HepG2 (cell line): ENCODE measurements at places on chromosomes 12 and 14.
A peak's percentile ranks its signal among the peaks of the same experiment; 100 is the strongest.

GRCh38 chr14:74955229-74956026 is at the start of gene PGF:
TSS of gene PGF (minus strand) at chr14:74955597. CDS start at chr14:74955242, 355 bp downstream.
- DNase-seq: no peak

- DNase-seq: no peak
Observed at GRCh38 chr12:96365604-96366380, 34.4 kb downstream of the CDK17 start.

GRCh38 chr14:58133739-58134138 is 18.3 kb downstream of the ARMH4 start:
- no peak for DNase-seq

DNA sequence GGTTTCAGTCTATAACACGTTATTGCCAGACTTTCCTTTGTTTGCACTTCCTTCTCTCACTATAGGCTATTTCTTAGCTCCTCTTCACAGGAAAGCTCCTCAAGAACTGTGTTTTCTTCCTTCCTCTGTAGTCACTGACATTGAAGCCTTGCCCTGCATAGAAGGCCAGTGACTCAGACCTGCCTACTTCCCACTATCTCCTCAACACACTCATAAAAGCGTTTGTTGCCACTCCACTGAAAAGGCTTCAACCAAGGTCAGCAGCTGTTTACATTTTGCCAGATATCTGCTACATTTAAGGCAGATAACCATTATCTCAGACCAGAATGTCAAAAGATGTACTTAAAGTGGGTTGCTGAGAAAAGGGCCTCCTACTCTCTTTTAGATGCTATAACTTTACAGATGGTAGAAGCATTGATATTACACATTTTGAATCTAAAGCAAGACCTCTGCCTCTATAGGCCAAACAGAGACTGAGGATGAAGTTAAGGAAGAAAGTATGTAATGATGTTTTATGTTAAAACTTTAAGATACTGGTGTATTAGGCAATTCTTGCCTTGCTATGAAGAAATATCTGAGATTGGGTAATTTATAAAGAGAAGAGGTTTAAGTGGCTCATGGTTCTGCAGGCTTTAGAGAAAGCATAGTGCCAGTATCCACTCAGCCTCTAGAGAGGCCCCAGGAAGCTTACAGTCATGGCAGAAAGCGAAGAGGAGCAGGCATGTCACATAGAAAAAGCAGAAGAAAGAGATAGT is 233.3 kb upstream of the FLRT2 start:
- DNase-seq: no peak

- peak; percentile 5 for DNase-seq
Observed at GRCh38 chr12:461425-461824, 1.7 kb downstream of the B4GALNT3 start.

- no peak for DNase-seq
Observed at GRCh38 chr12:66739940-66740651, 61.2 kb upstream of the GRIP1 start.

DNA sequence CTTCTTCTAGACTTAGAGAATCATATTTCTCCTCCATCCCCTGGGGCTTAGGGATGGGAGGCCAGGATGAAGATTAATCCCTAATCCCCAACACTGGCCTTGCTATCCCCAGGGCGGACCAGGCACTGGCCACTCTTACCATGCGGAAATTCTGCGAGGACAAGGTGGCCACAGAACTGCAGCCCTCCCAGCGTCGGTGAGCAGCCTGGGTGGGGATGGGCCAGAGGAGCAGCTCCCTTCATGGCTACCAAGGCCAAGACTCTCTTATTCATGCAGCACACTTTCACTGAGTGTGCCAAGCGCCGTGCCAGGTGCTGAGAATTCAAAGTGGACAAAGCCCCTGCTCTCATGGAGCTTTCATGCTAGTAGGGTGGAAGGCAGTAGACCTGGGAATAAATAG is 7.0 kb downstream of the TNS2 start:
- no peak for DNase-seq

DNA sequence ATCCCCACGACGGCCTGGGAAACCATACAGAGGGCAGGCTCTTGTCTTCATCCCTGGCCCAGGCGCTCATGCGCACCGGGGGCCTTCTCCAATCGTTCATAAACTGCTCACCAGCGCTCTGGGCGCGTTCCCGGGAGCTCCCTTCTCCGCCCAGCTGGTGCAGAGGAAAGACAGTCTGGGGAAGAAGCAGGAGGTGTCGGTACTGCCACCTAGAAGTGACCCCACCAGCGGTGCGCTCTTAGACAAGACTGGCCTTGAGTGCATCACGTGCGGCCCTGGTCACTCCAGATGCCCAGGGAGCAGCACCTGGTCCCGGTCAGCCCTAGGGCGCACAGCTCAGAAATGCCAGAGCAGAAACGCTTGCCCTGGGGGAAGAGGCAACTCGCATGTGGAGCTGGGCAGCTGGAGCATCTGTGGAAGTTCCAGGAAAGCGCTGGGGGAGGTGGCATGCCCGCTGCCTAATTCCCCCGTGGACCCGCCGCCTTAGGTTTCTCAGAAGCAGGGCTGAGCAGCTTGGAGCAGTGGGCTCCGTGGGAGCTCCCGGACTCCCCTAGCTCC is 2.5 kb downstream of the GSC start:
- no peak for DNase-seq

DNA sequence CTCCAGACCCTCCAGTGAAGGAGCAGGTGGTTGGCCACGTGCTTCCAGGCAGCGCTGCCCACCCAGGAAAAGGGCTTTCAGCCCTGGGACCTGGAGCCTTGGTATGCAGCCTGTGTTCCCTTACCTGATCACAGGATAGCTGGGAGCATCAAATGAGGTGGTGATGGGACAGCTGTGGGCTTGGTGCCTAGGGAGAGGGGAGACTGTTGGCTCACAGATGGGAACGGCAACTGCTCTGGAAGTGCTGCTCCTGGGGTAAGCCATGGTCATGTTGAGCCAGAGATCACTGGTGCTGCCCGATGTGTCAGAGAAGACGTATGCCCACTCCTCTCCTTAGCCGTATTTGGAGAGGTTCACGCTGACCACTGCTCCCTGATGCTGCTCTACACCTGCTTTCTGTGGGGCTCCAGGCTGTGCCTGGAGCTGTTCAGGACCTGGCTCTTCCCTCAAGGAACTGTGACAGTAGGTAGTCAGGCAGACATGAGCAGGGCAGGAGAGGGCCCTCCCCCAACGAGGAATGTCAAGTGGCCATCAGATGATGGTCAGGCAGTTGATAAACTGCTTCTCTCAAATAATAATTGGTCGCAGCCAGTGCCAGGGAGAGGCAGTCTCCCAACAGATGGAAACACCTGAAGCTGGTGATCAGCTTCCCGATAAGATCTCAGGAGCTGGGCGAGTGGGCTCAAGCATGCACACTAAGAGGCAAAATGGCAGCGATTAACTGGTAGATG is 2.8 kb upstream of the CYP46A1 start:
- no peak for DNase-seq

DNA sequence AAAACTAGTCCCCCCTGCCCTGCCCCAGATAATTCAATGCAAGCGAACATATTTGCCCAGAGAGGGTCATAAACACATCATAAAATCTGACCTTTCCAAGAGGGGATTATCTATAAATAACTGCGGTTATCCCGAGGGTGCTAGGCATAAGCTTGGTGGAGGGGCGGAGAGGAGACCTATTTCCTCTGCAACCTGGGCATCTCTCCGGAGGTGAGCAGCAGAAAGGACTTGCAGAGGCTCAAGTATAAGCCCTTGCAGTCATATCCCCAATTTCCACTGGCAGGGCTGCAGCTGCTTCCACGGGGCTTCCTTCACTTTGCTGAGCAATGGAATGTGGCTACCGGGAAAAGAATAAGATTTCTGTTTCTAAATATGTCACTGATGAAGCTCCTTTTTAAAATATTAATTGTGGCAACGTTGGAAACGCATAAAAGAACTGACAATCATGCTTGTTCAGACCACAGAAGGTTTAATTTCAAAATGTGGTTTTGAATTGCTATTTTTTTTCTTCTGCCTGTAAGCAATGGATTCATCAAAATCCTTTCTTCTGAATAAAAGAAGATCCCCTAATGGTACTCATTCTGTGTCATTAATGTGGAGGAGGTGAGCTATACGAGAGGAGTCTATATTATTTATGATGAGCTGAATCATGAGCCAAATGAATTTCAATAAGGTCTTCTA is 268.9 kb upstream of the ATP2B1 start:
- DNase-seq: no peak

- DNase-seq: no peak
Observed at GRCh38 chr14:101369916-101370592, 191.2 kb upstream of the DIO3 start.

DNA sequence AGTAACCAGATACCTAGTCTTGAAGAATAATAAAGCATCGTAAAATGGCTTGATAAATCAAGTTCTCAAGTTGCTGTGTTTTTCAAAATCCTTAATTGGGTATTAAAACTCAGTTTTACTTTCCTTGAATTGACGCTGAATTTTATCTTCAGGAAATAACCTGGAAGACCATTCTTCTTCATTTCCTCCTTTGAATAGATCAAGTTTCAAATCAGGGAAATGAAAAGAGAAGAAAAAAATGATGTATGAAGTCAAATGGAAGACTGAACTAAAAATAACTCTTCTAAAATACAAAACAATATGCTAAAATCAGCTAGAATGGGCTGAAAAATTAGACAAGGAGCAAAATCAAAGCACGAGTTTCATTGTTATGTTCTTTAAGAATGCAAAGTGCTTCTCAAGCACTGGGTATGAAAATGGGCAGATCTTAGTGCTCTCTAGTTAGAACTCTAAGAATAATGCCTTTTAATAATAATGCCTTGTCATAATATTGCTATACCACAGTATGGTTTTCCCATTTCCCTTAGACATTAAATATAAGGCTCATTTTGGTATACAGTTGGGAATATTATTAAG is 54.6 kb upstream of the CLEC14A start:
- DNase-seq: no peak

DNA sequence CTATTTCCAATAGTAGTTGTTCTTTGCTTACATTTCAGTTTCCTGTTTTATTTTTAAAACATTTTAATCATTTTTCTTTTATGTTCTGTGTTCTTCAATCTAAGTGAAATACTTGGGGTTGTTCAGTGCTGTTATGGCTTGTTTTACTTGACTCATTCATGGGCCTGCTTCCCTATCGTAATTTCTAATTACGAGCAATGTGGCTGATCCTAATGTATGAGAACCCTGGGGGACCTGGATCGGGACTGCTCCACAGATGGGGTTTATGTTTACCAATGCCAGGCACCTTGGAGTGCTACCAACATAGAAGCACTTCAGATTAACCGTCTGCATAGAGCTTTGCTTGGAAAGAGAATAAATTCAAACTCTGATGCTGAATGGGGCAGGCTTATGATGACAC is 29.8 kb downstream of the TECPR2 start:
- no peak for DNase-seq

GRCh38 chr12:13769966-13770365 is 211.4 kb downstream of the GRIN2B start:
- DNase-seq: no peak
